Skin of body (tissue), 3 donors: ENCODE measurements at places on chromosomes 11 and 22. TPM values are rescaled to one million over a fixed set of nuclear protein-coding genes. Genes with fewer than 3 reads are reported as not detected.

KREMEN1 gene
- total RNA-seq, result 30.4 TPM

LINC01488 gene
- total RNA-seq, result not detected

CCDC34 gene
- 12.1 TPM for total RNA-seq

CCDC87 gene
- 0.10 TPM for total RNA-seq

MTA2 gene
- 78.4 TPM for total RNA-seq

ALDH3B1 gene
- 2.1 TPM for total RNA-seq

P2RY2 gene
- 3.1 TPM for total RNA-seq

RAB36 gene
- 2.3 TPM for total RNA-seq

PGA4 gene
- 3.5 TPM for total RNA-seq

CD44 gene
- total RNA-seq, result 319 TPM

SYT13 gene
- 0.30 TPM for total RNA-seq
